ENCODE measurements at places on chromosomes 12 and 14.

DNA sequence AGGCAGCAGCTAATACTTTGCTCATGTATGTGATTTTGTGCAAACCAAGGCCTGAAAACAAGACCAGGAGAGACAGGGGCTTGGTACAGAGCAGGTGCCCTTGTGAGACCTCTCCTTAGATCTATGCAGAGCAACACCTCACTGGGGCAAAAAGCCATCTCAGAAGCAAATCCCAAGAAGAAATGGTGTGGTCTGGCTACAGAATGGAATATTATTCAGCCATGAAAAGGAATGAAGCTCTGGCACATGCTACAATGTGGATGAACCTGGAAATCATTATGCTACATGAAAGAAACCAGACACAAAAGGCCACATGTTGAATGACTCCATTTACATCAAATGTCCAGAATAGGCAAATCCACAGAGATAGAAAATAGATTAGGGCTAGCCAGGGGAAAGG lies 61.6 kb downstream of the KDM2B start:
- no peak for DNase-seq

- no peak for DNase-seq
Measured at GRCh38 chr12:6996040-6996441, 22.2 kb downstream of the LPCAT3 start.

DNA sequence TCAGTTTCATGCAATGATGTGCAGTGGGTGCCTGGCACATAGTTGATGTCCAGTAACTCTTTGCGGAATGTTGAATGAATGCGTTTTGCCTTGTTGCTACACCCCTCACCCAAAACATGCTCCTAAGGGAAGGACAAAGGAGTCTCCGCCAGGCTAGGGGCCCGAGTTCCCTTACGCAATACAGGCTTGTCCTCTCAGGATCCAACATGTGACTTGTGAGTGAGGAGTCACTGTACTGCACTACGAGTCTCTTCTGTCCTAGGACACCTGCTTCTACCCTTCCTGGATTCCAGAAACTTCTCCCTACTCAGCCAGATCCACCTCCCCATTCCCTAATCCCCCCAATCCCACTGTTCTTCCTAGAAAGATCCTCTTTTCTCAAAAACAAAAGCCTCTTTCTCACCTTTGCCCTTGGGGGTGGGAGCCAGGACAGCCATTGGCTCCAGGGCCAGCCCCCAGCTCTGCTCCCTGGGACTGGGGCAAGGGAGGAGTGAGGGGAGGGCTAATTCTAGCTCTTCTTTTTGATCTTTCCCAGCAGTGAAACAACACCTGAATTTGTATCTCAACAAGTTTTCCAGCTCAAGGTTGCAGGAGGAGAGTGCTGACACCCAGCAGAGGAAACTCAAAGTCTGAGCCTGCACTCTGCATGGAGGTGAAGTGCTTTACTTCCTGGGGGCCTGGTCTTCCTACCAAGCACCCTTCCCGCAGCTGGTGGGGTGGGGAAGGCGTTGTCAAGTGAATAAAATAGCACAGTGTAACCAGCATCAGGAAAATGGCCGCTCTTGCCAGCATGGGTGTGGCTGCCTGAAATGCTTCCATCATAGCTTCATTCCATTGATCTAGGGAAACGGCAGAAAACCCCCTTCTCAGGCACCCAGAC lies 3.4 kb upstream of the OTUB2 start:
- DNase-seq: no peak

- DNase-seq: no peak
Measured at GRCh38 chr14:69303086-69303485, 43.1 kb downstream of the GALNT16 start.

- no peak for DNase-seq
Measured at GRCh38 chr14:69259527-69260189, at the start of gene GALNT16. Gene GALNT16 (plus strand): TSS chr14:69260158. CDS start chr14:69260291, 133 bp downstream.
